ENCODE measurements at places on chromosomes 6 and 20.

- peak; percentile 58 for DNase-seq
Observed at GRCh38 chr20:62370115-62370806, 3.1 kb upstream of the LAMA5 start.

GRCh38 chr6:6057442-6058053, 50.8 kb upstream of the NRN1 start:
- DNase-seq: no peak

DNA sequence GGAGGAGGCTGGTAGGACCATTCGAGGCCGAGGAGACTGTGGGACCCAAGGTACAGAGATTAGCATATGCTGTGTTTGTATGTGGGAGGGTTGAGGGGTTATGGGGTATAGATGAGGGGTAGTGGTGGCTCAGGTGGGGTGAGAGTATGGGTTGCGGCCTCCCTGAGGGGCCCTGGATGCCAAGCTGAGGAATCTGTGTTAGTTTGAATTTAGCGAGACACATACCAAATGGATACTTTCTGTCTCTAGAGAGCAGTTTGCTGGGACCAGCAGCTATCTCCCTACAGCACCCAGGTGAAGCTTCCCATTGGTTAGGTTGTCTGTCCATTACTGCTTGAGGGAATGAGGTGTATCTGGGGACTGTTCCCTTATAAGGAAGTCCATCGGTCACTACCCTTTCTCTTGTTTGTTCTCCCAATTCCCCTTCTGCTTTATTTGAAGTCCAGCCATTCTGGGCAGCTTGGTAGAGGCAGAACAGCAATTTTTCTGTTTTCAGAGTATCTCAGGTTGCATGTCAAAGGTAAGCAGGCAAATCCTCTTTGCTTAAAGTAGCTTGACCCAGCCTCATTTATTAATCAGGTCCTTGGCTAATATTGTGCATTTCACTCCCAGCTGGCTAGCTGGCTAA, 15.2 kb downstream of the CHMP4B start:
- DNase-seq: peak; percentile 73

GRCh38 chr20:8693709-8694108, 375.2 kb upstream of the PLCB4 start:
- no peak for DNase-seq

- DNase-seq: peak; percentile 59
Observed at GRCh38 chr20:11585752-11586352, 331.8 kb upstream of the BTBD3 start.
